Stimulated activated CD8-positive, alpha-beta memory T cell treated with anti-CD3 and anti-CD28 coated beads, Interleukin-15, amount 100 ng/mL, for 48 hours (primary cell): ENCODE measurements at places on chromosomes 12 and 14.

DNA sequence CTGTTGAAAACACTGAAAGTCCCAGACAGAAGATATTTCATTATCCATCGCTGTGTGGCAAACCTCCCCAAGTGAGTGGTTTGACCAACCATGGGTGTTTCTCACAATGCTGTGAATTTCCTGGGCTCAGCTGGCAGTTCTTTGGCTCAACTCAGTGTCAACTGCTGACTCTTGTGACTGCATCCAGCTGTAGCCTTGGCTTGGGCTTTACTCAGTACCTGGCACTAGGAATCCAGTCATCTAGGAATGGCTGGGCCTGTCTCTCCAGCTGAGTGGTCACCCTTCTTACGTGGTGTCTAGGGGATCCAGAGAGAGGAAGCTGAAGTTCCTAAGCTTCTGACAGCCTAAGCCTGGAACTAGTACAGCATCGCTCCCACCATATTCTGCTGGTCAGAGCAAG is 80.7 kb upstream of the PSMC1 start:
- no peak for DNase-seq

DNA sequence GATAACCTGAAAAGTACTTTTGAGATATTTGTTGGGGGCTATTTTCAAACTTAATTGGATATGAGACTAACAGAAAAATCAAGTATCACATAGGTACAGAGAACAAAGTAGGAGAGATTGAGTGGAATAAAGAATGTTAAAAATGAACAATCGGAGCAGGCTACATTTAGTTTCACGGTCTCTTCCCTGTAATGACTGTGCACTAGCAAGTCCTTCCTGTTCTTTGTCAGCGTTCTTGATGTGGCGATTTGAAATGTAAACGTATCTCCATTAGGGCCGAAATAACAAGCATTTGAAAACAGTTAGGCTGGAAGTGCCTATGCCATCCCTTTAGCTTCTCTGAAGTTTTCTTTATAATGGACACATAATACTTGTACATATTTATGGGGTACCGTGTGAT is 31.0 kb downstream of the SLC25A29 start:
- DNase-seq: no peak

DNA sequence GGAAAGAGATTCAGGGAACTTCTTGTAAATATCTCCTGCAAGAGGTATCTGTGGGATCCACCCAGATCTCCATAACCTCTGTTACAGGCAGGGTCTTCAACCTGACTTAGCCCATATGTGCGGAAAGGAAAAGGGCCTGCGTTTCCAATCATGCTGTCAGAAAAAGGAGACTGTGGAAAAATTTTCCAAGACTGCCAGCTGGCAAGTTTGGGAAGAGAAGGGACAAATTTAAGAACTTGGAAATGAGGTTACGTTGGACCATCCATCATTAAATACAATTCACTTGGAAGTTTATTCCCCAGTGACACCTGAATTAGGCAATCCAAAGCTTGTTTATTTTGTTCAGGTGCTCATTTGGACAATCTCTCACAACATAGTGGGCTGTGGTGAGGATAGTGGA is 13.9 kb downstream of the PTHLH start:
- no peak for DNase-seq

GRCh38 chr12:119836781-119837180 is 40.3 kb downstream of the CIT start:
- no peak for DNase-seq

DNA sequence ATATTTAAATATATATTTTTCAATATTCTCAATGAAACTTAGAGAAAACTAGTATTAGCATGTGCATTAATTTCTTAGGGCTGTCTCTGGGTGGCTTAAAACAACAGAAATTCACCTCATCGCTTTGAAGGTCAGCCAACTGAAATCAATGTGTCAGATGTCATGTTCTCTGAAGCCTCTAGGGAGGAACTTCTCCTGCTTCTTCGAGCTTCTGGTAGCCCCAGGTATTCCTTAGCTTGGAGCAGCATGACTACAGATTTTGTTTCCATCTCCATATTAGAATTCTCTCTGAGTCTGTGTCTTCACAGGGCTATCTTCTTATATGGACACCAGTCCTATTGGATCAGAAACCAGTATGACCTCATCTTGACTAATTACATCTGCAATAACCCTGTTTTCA is 221.5 kb downstream of the PDZRN4 start:
- DNase-seq: no peak

- no peak for DNase-seq
These were observed 114.1 kb downstream of the PAPOLA start for GRCh38 chr14:96616161-96616721.

DNA sequence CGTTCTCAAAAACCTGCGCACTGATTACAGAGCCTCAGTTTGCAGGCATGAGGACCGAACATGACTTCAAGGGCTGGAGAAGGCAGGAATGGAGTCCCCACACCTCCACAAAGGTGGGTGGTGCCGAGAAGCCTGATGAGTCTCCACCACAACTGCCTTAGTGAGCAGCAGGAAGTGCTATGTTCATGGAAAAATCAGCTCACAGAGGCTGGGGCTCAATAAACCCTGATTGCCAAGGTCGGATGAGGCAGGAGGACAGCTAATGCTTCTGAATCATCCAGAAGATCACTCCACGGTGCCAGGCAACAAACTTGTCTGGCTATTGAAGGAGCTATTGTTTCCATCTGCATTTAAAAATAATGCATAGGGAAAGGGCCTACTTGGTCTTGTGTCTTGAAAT is 31.1 kb downstream of the APPL2 start:
- peak; percentile 18 for DNase-seq

- DNase-seq: no peak
These were observed 76.0 kb downstream of the CHGA start for GRCh38 chr14:92998946-92999345.

DNA sequence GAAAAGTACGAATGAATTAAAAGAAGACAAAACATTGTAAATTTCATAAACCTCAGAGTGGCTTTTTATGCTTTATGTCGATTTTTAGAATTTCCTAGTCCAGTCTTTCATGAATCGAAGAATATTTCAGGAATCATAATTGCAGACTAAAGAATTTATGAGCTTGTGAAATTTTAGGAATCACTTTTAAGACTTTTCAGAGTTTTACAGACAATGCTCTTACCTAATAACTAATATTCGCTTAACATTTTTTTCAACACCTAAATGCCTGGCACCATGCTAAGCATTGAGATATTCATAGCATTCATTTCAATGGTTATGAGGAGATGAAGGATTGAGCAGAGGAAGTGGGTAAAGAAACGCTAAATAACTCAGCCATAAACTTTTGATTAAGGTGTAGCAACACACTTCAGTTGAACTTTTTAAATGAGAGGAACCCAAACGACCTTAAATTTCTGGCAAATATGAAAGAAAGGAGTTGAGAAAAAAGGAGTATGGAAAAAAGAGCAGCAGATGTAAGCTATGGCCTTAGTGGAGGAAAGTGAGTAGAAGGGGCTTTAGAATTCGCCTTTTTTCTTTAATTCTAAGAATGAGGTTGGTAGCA is 739 bp upstream of the USP44 start:
- DNase-seq: no peak

GRCh38 chr12:64170024-64170423 is 52.1 kb downstream of the KICS2 start:
- no peak for DNase-seq

DNA sequence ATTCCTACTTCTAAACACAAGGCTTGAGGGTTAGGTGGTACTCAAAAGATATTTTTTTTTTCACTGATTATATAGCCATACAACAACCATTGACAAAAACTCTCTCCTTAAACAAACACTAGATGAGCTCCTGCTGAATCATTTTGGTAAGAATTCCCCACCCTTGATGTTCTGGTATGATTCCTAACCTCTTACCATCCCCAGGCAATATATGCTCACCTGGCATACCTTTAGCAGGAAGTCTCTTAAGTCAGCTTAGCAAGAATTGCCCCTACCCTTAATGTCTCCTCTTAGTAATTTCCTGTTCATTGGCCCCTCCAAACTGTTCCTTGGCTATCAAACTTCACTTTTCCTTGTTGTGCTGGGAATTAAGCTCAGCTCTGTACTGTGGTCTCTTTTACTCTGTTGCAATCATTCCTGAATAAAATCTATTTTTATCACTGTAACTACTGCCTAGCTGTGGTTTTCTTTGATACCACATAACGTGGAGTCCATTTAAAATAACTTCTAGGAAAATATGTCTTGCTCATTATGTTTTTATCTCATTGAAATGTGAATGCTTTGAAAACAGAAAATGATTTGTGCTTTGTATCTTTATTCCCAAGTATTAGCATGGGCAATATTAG is 712.6 kb downstream of the SLC16A7 start:
- no peak for DNase-seq

- no peak for DNase-seq
These were observed 2.1 kb downstream of the TSPAN11 start for GRCh38 chr12:30928356-30929244.

- DNase-seq: no peak
These were observed 593.7 kb downstream of the TMEM121 start for GRCh38 chr14:106120101-106120500.

DNA sequence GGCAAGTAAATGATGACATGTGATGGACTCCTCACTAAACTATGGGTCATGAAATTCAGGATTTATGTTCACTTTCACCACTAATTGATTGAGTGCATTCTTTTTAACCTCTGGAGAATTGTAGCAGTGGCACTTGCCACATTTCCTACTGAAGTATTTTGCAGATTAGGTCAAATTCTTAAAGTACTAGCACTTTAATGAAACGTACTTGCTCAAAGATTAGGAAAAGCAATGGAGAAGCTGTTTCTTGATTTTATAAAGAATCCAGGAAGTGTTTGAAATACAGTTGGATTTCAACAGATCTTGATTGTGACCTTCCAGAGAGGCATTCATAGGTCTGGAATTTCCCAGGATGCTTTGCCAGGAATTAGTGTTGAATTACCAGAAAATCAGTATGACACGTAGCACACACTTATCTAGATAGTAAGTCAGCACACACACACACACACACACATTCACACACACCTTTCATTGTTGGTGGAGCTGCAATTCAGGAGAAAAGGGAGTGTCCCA is 162.6 kb downstream of the MYRFL start:
- no peak for DNase-seq

GRCh38 chr12:55993230-55993853 is 3.7 kb upstream of the SUOX start:
- no peak for DNase-seq

DNA sequence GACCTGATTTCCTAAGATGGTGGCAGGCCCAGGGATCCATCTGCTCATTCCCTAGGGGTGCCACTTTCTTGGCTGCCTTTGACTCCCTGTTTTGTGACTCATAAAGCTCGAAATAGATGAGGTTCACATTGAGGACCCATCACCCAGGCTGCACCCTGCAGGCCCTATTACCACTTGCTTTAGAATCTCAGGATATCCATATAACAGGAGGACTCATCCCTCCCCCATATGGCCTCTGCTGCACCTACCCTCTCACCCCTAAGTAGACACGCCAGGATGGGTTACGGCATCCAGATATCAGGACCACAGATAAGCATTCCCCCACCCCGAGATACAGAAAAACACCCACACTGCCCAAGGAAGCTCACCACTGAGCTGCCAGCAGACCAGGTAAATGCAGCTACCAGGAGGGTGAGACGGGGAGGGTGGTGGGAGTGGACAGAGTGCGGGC is 155.7 kb downstream of the DPF3 start:
- no peak for DNase-seq

DNA sequence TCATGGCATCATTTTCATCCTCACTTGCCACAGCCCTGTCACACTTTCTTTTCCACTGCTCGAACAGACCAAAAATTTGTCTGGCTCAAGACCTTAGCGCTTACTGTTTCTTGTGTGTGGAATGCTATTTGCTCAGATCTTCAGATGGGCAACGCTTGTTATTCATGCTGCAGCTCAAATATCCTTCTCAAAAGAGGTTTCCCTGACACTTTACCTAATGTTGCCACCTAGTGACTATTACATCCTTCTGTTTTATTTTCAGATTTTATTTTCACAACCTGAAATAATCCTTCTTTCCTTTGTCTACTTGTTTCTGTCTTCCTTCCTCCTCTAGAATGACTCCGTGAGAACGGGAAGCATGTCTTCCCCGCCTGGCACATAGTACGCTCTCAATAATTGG is 5.6 kb downstream of the FBXO33 start:
- no peak for DNase-seq

- DNase-seq: no peak
These were observed 843 bp upstream of the NUAK1 start for GRCh38 chr12:106139422-106140171.

- no peak for DNase-seq
These were observed 81.1 kb downstream of the SLC24A4 start for GRCh38 chr14:92404018-92404417.

DNA sequence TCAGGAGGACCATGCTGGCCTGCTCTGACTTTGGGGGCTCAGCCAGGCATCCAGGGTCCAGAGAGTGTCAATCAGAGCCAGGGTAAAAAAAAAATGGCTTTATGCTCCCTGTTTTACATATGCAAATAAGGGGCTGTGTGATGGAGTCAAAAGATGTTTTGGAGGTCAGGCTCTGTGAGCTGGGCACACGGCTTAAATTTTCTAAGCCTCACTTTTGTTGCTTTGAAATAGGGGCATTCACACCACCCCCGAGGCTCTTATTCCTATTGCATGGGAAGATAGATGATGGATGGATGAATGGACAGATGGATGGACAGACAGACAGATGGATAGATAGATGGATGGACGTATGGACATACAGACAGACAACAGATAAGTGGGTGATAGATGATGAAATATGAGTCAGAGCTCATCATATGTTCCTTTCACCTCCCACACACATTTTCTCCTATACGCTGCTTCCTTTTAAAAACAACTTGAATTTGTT is 42.7 kb downstream of the RIN3 start:
- no peak for DNase-seq

DNA sequence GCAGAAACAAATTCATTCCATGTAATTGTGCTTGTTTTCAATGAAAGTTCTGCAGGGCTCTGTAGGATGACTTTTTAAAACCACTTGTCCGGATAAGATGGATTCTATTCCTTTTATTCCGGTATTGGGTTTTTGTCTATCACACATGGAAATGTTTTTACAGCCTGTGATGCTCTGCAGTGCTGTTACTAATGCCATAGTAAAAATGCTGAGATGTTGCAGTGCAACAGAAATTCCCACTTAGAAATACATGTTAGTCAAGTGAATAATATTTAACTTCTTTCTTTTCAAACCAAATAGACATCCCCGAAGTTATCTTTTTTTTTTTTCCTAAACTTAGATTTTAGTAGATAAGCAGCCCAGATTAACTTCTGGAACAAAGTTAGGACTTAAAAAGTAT is 71.9 kb downstream of the RASSF8 start:
- DNase-seq: no peak

DNA sequence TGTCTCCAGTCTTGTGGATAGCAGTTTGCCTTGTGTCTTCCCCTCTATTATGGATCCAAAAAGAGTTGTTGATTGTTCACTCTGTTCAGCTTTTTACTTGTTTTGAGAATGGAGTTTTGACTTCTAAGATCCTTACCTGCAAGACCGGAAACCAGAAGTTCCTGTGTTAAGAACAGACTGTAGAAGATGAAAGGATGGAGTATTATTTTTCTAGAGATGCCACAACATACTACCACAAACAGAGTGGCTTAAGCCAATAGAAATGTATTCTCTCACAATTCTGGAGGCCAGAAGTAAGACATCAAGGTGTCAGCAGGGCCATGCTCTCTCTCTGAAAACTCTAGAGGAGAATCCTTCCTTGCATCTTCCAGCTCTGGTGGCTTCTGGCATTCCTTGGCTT is 95.0 kb downstream of the IGF1 start:
- DNase-seq: no peak

- DNase-seq: no peak
These were observed 1.1 kb upstream of the UBC start for GRCh38 chr12:124915239-124916236.
